ENCODE measurements at places on chromosomes 5 and 9. TPM values are rescaled to one million over a fixed set of nuclear protein-coding genes. Genes with fewer than 3 reads are reported as not detected.

DNA sequence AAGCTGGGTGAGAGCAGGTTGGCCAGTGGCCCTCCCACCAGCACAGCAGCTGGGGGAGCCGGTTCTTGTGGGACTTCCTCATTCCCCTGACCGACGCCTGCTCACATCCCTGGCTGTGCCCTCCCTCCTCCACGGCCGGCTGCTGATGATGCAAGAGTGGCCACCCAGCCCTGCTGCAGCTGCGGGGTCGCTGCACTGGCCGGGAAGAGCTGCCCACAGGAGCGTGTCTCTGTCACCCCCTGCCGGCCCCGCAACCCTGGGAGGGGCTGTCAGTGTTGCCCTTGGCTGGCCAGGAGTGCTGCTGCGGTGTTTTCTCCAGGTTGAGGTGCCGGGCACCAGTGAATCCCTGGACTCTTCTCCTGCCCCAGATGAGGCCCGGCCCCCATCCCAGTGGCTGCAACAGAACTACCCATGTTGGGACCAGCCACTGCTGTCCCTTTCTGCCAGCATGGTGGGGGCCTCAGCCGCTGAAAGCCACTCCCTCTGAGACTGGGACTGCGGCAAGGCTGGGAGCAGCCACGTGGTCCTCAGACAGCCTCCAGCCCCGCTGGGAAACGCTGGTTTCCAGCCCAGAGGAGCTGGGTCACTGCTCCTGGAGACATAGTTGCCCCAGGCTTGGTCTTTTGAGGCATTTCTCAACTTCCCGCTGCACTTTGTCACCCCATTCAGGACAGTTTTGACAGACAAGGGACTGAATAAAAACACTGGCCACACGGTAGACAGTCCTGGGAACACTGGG is 739 bp downstream of the CARD9 start:
- no peak for DNase-seq

Gene PAEP
- not detected for total RNA-seq

Gene ANGPTL2
- total RNA-seq = not detected

Gene CTXN3
- total RNA-seq = not detected

Gene C9orf57
- total RNA-seq = not detected

Gene SNX24
- total RNA-seq = 8.5 TPM

All from activated B cell treated with CpG ODN at 0.5 μM for 24 hours (primary cell).